ENCODE measurements at places on chromosomes 16 and 17.

DNA sequence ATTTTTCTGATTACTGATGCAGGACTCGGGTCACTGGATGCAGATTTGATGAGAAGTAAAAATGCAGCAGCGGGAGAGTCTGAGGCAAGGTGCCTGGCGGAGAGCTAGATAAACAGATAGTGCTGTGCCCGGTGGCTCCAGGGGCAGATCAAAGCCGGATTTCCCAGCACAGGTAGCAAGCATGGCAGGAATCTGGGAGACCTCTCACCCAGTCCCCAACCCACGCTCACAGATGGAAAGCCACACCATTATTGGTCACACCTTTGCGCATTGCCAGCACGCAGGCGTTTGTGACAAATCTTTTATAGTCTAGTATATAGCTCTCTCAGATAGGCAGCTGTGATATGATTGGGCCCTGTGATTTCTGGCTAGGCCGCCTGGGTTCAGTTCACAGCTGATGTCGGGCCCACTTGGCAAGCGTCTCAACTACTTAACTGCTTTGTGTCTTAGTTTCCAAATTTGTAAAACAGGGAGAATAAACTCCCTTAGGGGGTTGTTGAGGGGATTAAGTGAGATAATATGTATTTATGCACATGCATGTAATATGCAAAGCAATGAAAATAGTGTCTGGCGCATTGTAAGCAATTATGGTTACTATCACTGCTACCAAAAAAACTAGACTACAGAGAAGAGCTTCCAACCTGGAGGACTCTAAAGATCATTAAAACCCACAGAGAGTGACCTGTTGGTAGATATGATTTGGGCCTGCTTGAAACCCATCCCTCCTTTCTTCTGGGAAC is 42.0 kb upstream of the NFAT5 start:
- DNase-seq, result no peak

DNA sequence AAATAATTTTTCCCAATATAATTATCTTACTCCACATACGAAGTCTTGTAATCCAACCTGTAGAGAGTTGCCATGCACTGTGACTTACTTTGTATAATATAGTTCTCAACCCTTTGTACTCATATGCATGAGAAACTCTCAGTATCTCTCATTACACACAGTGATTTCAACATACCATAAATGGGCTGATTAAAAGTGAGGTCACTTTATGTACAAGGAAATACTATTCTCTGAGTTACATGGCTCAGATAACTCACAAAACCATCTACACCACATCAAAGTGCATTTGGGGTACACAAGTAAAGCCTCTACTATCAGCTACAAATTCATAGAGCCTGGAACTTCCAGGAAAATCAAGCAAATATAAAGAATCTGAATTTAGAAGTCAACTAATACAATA is 27.9 kb downstream of the SLFN12 start:
- no peak for DNase-seq

DNA sequence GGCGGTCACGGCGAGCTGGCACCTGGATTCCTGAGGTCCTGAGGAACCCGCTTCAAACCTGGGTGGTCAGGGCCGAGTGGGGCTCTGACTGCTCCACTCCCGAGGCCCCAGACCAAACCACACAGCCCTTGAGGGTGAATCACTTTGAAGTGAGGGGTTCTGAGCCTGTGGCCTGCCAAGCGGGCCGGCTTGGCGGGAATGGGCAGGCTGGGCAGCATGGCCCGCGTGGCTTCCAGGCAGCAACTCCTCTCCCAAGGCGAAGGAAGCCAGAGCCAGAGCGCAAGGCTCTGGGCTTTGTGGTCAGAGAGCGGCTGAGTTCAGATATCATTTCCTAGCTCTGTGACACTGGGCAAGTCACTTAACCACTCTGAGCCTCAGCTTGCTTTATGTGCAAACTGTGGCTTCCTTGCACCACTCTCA is 42.7 kb downstream of the CMIP start:
- DNase-seq, result no peak

DNA sequence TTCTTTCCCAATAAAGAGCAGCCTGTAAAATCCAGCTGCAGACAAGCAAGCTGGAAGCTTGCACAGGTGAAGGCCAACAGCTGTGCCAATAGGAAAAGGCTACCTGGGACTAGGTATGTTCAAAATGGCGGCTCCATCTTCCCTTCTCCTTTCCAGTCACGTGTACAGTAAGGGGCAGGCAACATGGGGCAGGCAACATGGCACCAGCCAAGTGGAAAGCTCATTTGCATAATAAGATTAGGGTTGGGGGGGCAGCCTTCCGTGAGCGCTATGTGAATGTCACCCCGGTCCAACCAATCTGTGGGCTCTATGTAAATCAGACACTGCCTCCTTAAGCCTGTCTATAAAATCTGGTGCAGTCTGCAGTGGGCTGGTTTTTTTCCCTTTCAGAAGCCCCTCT is 31.3 kb downstream of the TVP23A start:
- DNase-seq, result no peak

DNA sequence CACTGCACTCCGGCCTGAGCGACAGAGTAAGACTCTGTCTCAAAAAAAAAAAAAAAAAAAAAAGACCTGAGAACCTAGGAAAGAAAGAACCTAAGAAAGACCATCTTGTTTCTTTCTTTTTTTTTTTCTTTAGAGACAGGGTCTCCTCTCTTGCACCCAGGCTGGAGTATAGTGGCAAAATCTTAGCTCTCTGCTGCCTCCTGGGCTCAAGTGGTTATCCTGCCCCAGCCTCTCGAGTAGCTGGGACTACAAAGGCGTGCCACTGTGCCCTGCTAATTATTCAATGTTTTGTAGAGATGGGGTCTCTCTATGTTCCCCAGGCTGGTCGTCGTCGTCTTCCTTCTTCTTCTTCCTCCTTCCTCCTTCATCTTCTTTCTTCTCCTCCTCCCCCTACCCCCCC is 7.8 kb upstream of the BIRC5 start:
- no peak for DNase-seq

GRCh38 chr16:49739381-49739780 is 116.5 kb downstream of the ZNF423 start:
- DNase-seq, result no peak

- DNase-seq, result no peak
Measured at GRCh38 chr17:81383504-81384421, 11.5 kb upstream of the BAHCC1 start.

GRCh38 chr16:48862087-48862532 is 252.1 kb upstream of the N4BP1 start:
- DNase-seq, result no peak

GRCh38 chr16:85312174-85312573 is 199.9 kb upstream of the CIBAR2 start:
- no peak for DNase-seq

- DNase-seq, result no peak
Measured at GRCh38 chr17:67435122-67435521, 58.0 kb downstream of the PITPNC1 start.

DNA sequence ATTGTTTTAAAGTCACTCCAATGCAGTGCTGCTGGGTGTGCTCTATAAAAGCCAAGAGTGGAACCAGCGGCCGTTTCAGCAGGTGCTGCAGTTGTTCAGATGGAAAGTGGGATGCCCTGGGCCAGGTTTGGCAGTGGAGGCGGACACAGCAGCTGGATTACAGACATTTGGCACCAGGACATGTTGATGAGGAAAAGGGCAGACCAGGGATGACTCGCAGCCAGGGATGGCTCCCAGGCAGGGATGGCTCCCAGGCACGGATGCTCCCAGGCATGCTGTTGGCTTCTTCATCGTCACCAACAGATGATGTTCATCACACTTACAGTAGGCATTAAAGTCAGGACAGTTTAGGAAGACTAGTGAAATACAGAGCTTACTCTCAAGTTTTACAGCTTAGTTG is 10.0 kb downstream of the GAN start:
- DNase-seq, result no peak

GRCh38 chr16:2866431-2866830 is 8.5 kb upstream of the PRSS22 start:
- DNase-seq, result no peak

DNA sequence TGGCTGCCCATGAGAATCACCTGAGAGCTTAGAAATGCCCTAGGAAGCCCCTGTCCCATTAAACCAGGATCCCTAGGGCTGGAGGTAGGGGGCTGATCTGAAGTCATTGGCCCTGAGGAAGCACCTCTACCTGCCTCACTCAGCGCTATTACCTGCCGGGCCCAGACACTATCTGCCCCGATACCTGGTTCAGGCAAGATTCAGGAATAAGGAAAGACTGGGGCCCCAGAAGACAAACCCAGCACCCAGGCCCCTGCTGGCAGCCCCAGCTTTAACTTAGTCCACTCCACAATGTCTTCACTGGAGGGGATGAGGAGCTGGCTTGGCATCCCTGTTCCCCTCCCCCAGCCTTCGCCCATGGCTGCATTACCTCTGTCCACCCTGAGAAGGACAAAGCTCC is 126.3 kb downstream of the GAS7 start:
- no peak for DNase-seq

GRCh38 chr17:51888816-51889215 is 269.7 kb downstream of the CA10 start:
- no peak for DNase-seq

DNA sequence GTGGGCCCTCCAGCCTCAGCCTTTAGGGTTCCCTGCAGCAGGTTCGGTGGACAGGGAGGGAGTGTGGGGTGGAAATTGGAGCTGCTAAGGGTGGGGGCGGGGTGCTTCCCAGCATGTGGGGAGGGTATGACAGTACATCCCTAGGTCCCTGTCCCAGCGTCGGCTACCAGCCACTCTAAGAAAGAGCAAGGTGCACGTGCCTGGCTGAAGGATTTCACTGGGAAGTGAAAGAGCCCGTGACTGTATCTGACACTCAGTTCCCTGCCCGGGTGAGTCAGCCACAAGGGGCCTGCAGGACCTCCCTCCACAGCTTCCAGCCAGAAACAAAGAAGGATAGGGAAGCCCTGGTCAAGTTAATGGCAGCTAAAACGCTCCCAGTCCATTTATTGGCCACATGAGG is 4.1 kb downstream of the SNRNP25 start:
- DNase-seq, result no peak

DNA sequence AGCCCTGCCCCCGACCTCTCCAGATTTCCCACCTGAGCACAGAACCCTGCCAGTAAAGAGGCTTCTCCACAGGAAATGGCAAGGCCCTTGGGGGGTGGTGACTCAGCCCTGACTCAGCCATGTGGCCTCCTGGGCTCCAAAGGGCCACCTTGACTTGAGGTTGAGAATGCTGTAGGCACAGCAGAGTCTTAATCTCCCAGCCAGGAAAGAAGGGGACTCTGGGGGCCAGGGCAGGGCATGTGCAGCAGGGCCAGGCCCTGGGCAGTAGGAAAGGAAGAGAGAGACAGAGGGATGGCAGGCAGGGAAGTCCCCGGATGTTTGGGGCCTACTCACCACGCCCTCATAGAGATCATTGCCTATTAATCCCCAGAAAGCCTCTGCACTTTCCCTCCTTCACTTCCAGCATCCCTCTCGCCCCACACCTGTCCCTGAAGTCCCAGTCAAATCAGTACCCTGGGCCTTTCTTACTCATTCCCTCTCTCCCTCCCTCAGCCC is 4.8 kb upstream of the ITGA3 start:
- peak; percentile 52 for DNase-seq

DNA sequence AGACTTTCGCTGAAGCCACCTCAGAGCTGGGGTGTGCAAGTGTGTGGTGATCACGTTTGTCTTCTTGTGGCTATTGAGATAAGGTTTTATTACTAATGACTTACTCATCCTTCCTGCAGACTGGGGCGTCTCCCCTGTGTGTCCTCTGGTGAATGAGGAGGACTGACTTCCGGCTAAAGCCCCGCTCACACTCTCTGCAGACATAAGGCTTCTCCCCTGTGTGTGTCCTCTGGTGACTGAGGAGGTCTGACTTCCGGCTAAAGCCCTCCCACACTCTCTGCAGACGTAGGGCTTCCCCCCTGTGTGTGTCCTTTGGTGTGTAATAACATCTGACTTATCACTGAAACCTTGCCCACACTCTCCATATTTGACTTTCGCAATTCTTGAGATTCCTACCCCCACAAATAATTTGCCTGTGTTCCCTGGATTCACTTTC is 19.4 kb downstream of the PRDM7 start:
- no peak for DNase-seq

DNA sequence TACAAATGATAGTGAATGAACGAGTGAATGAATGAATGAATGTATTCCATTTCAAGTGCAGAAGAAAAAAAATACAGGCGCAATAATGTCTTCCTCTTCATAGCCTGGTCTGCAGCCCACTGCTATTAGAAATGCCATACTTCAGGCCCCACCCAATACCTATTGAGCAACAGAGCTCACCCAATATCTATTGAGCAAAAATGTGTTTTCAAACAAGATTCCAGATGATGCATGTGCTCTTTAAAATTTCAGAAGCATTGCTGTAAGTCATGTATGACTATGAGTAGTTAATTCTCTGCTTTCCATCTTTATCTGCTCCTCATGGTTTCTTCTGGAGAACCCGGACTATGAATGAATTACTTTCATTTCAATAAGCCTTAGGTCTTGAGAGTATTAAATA is 308.2 kb downstream of the XYLT1 start:
- DNase-seq, result no peak

DNA sequence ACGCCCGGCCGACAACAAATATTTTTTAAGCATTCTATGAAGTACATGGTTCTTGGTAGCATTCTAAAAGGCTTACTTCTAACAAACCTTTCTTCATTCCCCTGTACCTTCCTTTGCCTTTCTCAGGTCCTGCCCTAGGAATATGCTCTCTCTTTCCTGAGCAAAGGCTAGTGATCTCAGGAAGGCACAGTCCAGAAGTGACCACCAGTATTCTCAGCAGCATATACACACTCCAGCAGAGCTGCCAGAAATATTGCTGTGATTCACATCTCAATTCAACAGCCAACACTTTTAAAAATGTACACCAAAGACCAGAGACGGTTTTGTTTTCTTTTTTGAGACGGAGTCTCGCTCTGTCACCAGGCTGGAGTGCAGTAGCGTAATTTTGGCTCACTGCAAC is 41.4 kb upstream of the ANKFY1 start:
- no peak for DNase-seq

DNA sequence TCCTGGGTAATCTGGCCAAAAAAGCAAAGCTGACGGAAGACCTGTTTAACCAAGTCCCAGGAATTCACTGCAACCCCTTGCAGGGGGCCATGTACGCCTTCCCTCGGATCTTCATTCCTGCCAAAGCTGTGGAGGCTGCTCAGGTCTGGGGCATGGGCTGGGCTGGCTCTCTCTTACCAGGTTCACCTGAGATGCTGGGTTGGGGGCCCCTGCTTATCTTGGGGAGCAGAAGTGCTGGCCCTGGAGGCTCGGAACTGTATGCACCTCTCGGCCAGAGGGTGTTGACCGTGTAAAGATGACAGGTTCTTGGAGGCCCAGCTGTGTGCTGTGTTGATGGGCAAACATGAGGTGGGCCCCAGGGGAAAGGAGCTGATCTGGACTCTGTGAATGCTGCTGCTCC is 40.2 kb downstream of the GPT2 start:
- DNase-seq, result no peak

- DNase-seq, result no peak
Measured at GRCh38 chr17:17297217-17297616, 6.0 kb upstream of the NT5M start.
